ENCODE measurements at places on chromosomes 7 and 10.

DNA sequence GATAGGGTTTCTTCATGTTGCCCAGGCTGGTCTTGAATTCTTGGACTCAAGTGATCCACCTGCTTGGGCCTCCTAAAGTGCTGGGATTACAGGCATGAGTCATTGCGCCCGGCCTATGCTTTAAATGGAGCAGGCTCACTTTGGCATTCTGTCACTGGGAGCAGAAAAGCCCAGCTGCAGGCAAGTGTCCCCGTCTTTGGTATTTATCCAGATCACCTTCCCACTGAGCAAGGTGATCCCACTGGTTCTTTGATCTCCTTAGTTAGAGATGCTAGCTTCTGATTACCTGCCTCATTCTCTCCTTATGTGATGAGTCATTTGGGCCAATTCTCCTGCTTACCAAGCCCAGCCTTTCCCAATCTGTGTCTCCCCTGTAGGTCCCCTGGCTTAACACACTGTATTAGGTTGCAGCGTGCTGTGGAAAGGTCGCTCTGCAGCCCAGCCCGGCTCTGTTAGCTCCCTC, 39.3 kb downstream of the SPDYE5 start:
- DNase-seq = no peak

DNA sequence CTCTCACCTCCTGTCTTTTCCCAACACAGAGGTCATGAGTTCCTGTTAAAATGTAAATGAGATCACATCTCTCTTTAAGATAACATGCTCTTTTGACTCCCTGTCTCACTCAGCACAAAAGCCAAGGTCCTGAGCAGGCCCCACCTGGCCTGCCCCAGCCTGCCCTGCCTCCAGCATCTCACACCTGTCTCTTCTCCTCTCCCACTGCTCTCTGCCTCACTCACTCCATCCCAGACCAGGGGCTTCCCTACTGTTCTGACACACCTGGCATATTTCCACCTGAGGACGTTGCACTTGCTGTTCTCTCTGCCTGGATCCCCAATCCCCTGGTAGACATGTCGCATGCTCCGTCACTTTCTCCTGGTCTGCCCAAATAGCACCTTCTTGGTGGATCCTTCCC, 285.0 kb upstream of the ZMIZ1 start:
- no peak for DNase-seq

GRCh38 chr7:80790877-80791276, 128.0 kb downstream of the SEMA3C start:
- DNase-seq = no peak

GRCh38 chr7:37673523-37673922, 10.0 kb upstream of the GPR141 start:
- DNase-seq = no peak

- DNase-seq = no peak
Observed at GRCh38 chr10:86341361-86341811, 25.2 kb downstream of the GRID1 start.

- DNase-seq = no peak
Observed at GRCh38 chr10:21195252-21195651, 298.1 kb upstream of the NEBL start.

GRCh38 chr10:14553448-14553847, 221.2 kb downstream of the FAM107B start:
- DNase-seq = no peak

DNA sequence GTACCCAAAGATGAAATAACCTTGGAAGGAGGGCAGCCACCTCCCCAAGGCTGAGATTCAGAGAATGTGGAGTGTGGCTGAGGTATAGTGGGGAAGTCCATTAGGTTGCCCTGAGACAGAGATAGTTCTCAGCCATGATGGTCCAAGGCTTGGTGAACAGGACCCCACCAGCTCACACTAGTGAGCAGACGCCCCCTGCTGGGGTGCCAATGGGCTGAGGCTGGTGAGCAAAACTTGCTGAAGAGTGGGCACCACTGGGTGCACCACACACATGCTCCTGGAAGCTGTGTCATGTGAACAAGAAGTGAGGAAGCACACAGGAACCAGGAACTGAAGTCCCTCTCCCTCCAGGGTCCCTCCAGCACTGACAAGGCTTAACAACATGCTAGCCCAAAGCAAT, 8.9 kb downstream of the FBXL13 start:
- DNase-seq = peak; percentile 27

DNA sequence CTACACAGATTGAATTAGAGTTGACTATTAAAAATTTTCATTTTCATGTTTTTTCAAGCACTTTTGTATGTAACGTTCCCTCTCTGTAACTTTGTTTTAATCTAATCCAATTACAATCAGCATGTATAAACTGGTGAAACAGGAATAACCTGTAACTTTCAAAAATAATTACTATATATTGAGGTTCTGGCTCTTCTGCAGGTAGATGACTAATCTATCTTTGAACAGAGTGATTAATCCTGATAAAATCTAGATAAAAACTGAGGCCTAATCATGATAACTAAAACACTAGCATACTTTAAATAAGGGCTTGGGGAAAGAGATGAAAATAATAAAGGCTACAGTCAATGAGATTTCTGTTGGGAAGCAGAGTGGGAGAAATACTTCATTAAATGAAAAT, 101.6 kb upstream of the KCND2 start:
- no peak for DNase-seq

GRCh38 chr10:112911206-112911605, 38.8 kb upstream of the TCF7L2 start:
- DNase-seq = no peak

- DNase-seq = no peak
Observed at GRCh38 chr10:97182288-97182990, 3.3 kb downstream of the SLIT1 start.

DNA sequence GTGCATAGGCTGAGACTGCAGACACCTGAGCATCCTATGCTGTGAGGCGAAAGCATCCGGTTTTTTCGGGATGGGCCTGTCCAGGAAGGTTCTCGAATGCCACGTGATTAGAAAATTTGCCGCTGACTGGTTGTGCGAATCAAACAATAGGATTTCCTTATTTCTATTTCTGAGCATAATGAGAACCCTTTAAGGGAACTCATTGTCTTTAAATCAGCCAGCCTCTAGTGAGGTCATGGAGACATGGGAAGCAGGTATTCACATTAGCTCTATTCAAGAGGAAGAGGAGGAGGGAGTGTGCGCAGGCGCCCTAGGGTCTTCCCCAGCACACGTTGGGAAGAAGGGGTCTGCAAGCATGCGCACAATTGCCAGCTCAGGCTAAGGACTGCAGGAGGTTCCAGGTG, 5.6 kb downstream of the GIMAP1 start:
- DNase-seq = no peak

- no peak for DNase-seq
Observed at GRCh38 chr7:27901028-27901760, 161.2 kb downstream of the TAX1BP1 start.
